Transverse colon (tissue), 4 donors: ENCODE measurements at places on chromosomes 5 and 9. TPM values are rescaled to one million over a fixed set of nuclear protein-coding genes. Genes with fewer than 3 reads are reported as not detected.

SLC22A4 gene
- total RNA-seq: 1.6 TPM

ADAMTS12 gene
- total RNA-seq: 4.1 TPM

SLCO6A1 gene
- not detected for total RNA-seq

PKD2L2 gene
- not detected for total RNA-seq

GRCh38 chr9:134329886-134330285 is 3.6 kb downstream of the RXRA start:
- DNase-seq: peak; percentile 69

DNA sequence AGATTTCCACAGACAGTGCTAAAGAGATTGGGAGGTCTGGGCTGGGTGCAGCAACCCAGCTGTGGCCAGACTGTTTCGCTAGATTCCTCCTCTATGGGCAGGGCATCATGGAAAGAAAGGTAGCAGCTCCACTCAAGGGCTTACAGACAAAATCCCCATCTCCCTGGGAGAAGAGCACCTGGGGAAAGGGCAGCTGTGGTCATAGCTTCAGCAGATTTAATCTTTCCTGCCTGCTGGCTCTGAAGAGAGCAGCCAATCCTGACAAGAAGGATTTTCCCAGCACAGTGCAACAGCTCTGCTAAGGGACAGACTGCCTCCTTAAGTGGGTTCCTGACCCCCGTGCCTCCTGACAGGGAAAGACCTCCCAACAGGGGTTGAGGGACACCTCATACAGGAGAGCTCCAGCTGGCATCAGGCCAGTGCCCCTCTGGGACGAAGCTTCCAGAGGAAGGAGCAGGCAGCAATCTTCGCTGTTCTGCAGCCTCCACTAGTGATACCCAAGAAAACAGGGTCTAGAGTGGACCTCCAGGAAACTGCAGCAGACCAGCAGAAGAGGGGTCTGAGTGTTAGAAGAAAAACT is 1379.3 kb upstream of the ACO1 start:
- no peak for DNase-seq

DNA sequence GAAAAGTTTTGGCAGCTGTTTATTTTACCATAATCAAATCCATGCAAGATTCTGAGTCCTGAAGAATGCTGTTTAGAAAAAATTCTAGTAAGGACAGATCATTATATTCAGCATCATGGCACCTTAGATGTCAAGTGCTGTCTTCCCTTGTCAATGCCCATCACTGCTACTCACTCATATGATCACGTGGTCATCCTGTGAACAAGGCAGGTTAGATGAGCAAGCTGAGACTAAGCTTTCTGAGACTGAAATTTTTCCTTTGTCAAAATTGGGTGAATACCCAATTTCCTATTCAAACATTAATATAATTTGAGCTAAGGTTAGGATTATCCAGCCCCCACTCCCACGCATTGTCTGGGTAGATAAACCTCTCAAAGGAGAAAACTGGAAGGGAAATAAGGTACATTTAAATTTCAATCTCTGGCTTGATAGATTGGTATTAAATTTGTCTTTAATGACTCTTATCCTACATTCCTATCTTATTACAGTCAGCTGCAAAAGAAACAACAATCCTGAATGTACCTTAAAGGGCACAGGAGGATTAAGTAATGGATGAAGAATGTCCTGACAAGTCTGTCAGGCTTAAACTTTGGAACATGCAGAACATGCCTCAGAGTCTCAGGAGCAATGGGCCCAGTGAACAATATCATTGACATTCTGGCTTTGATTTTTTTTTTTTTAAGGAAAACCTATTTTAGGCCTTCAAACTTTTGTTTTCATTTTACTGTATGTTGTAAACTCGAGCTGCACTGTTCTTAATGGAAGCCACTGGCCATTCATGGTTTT is 148.7 kb upstream of the RANBP3L start:
- DNase-seq: no peak

- DNase-seq: no peak
These were observed 22.2 kb downstream of the ITGA1 start for GRCh38 chr5:52809884-52810283.

DNA sequence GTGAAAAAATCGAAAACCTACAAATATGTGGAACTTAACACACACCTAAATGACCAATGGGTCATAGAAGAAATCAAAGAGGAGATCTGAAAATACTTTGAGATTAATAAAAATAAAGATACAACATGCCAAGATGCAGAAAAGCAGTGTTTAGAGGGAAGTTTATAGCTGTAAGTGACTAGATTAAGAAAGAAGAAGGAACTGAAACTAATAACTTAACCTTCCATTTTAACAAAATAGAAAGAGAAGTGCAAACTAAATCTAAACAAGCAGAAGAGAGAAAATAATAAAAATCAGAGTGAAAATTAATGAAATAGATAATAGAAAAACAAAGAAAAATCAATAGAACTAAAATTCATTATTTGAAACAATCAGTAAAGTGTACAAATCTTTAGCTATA is 103.0 kb upstream of the MAMDC2 start:
- DNase-seq: no peak

GRCh38 chr5:77430726-77431125 is 61.4 kb downstream of the WDR41 start:
- no peak for DNase-seq

PRR16 gene
- 9.7 TPM for total RNA-seq

GRCh38 chr5:16759147-16759773 is 142.5 kb upstream of the RETREG1 start:
- DNase-seq: no peak

- DNase-seq: no peak
These were observed 2.5 kb upstream of the HSPB3 start for GRCh38 chr5:54453046-54453445.

TRIP13 gene
- total RNA-seq: 2.2 TPM

GRCh38 chr5:17261075-17261474 is 43.6 kb downstream of the BASP1 start:
- no peak for DNase-seq

- DNase-seq: no peak
These were observed 719 bp downstream of the MIGA2 start for GRCh38 chr9:129036923-129037766.

DNA sequence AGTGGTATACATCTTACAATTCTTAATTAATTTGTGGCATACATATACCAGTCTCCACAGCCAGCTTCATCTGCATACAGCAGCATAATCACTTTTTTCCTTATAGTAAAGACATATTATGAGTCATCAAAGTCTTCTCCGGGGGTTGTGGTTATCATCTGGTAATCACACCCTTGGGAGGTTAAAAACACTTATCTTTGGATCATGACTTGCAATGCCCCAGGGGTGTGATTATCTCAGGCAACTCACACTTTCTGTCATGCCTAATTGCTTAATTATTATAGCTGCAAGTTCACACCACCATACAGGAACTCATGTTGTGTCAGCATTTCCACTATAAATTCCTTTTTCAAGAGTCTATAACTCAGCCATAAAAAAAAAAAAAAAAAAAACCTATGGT is 218.4 kb downstream of the ANXA1 start:
- no peak for DNase-seq

DNA sequence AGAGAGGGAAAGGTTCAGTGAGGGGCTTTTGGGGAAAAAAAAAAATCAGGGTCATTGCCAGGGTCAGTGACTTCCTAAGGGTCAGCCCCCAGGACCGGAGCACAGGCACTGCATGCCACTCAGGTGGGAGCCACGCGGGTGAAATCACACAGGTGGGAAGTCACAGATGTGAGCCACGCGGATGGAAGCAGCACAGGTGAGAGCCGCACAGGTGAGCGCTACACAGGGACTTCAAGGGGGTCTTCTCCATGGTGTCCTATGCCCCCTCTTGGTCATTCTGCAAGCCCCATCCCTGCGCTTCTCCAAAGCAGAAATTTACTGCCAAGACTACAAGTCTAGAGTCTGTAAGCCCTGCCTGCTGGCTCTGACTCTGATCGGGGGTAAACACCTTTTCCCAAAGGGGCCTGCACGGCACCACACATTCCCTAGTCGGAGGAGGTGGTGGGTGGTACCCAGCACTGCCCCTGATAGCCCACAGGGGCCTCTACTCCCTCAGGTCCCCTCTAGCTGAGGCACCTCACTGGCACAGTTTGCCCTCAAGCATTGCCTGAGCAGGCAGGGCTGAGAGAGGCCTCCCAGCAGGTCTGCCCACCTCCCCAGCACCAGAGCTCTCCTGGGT is 18.3 kb upstream of the OBP2B start:
- no peak for DNase-seq

FOXI1 gene
- not detected for total RNA-seq

TAS2R1 gene
- total RNA-seq: not detected

DNA sequence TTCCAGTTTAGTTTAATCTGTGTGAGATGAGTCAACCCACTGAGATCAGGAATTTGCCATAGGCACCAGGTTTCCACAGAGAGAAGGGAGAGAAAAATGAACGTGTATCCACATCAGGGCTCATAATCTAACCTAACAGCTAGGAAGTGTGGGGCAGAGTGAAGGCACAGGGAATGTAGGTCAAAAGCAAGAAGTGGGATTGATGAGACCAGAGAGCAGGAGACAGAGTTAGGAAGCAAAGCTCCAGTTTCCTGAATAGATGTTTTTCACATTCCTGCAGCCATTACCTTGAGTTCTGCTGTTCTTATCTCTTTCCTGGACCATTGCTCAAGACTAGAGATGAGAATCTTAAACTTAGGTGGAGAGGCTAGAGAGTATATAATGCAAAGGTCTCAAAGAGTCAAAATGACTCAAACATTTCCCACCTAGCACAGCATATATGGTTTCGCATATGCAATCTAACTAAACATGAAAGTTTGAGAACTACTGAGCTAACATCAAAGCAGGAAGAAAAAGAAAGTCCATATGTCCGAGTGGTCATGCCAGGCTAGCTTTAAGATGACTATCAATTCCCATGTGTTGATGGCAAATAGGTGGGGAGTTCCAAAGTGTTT is 41.1 kb upstream of the GNAQ start:
- no peak for DNase-seq

- no peak for DNase-seq
These were observed 310.9 kb downstream of the EFNA5 start for GRCh38 chr5:107359916-107360234.

DNA sequence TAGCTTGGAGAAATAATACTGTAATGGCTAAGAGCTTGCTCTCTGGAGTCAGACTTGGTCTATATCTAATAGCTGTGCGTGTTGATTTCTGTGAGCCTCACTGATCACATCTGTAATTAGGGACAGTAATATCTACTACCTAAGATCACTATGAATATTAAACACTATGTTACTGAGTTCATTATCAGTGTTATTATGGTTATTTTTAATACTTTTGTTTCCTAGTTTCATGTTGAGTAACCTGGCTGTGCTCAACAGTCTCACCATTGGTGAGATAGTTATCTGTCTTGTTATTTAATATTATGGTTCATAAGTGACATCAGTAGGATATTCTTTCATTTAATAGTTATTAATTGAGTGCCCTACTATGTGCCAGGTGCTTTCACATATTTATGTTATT is 22.4 kb upstream of the CAVIN4 start:
- DNase-seq: no peak

- no peak for DNase-seq
These were observed 46.4 kb upstream of the SELENOP start for GRCh38 chr5:42858031-42858643.

TMEM174 gene
- not detected for total RNA-seq

C5orf34 gene
- 4.0 TPM for total RNA-seq

- no peak for DNase-seq
These were observed 1115.5 kb downstream of the DTWD2 start for GRCh38 chr5:117872798-117873368.

DNA sequence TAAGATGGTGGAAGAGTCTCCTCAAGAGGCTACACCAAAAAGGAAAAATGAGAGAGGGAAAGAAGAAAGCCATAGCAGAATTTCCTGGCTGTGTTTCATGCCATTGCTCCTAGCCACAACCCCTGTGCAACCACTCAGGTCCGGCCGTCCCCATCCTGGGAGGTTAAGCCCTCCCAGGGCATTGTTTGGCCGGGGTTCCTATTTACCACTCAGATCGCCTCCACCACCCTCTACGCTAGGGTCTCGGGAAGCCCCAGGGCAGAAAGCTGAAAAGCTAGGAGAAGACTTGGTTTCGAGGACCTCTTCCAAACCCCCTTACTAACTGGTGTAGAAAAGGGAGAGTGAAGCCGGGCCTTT is 715 bp downstream of the RC3H2 start:
- DNase-seq: peak; percentile 31

DNA sequence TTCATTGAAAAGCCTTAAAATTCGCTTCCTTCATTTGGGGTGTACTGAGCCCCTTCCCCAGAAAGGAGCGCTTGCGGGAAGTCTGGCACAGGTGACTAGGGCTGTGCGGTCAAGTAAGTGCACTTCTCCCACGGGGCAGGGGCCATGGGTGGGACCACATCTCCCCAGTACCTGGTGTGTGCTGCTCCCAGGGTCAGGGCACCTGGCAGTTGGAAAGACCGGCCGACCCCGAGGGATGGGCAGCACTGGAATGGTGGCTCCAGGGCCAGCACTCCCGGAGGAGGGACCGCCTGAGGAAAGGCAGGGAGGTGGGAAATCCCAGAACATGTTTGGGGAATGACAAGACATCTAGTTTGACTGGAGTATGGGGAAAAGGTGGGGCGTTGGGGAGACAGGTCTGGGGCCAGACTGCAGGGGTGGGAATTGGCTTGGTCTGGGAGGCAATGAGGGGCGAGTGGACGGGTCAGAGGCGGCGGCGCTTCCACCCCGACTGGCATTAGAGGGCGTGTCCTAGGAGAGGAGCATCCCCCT is 727 bp upstream of the GLIPR2 start:
- DNase-seq: peak; percentile 41

- no peak for DNase-seq
These were observed 5.0 kb upstream of the IL3 start for GRCh38 chr5:132055441-132055807.

C8G gene
- 4.3 TPM for total RNA-seq

EGFLAM gene
- not detected for total RNA-seq

- DNase-seq: no peak
These were observed 38.4 kb upstream of the SUSD3 start for GRCh38 chr9:93020151-93020550.

- DNase-seq: peak; percentile 31
These were observed 1.9 kb upstream of the RACK1 start for GRCh38 chr5:181245427-181246275.

GRCh38 chr5:113846941-113847340 is 333.4 kb downstream of the YTHDC2 start:
- no peak for DNase-seq

STX17 gene
- total RNA-seq: 6.7 TPM

- no peak for DNase-seq
These were observed 2.8 kb downstream of the MCCC2 start for GRCh38 chr5:71589903-71590302.

DNA sequence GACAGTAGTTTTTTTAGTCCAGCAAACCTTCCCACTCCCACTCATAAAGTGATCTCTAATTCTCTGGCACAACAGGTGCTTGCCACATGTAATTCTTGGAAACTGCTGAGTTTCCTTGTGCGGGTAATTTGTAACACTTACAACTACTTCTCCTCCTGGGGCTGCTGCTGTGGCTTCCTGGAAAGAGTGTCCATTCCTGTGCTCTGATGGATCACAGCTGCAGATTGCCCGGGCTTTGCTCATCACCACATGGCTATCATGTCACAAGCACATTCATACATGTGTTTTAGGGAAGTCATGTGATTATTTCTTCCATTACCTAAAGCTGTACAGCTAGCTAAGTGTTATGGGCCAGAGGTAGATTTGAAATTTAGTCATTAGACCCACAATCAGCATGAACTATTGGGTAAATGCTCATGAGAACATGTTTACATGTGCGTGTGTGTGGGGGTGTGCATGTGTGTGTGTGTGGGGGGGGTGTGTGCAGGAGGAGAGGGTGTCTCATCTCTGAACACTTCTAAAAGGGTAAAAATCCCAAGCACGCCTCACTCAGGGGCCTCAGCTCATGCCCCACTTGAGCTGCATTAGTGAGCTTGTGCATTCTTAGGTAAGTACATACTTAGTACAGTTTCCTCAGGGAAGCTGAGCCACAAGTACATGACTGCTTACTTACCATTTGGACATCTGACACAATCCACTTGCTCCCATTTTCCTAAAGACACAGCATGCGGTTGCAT is 118.1 kb upstream of the CCDC112 start:
- DNase-seq: peak; percentile 50
